Activated T-cell treated with anti-CD3 and anti-CD28 coated beads for 1 hour (primary cell): ENCODE measurements at places on chromosomes 1 and 21.
A peak's percentile ranks its signal among the peaks of the same experiment; 100 is the strongest.

- no peak for DNase-seq
Observed at GRCh38 chr21:39430016-39430415, 15.6 kb downstream of the LCA5L start.

GRCh38 chr1:10912441-10912840, 100.0 kb upstream of the TARDBP start:
- no peak for DNase-seq

GRCh38 chr1:115215703-115216521, 122.1 kb downstream of the NGF start:
- no peak for DNase-seq

DNA sequence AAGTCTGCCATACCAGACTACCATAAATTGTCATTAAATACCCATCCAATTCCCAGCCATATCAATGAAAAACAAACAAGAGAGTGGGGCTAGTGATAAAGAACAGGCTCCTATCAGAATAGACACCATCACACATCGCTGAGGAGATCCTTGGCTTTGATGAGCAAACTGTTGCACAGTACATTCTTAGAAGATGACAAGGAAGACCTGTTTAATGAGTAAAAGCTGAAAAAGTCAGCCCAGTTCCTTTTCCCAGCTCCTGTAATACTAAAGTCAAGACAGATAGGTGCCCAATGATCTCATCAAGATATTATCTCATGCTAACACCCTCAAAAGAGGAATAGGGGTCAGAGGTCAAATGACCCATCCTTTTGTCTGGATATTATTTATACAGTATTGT, 164.5 kb upstream of the COA6 start:
- no peak for DNase-seq

DNA sequence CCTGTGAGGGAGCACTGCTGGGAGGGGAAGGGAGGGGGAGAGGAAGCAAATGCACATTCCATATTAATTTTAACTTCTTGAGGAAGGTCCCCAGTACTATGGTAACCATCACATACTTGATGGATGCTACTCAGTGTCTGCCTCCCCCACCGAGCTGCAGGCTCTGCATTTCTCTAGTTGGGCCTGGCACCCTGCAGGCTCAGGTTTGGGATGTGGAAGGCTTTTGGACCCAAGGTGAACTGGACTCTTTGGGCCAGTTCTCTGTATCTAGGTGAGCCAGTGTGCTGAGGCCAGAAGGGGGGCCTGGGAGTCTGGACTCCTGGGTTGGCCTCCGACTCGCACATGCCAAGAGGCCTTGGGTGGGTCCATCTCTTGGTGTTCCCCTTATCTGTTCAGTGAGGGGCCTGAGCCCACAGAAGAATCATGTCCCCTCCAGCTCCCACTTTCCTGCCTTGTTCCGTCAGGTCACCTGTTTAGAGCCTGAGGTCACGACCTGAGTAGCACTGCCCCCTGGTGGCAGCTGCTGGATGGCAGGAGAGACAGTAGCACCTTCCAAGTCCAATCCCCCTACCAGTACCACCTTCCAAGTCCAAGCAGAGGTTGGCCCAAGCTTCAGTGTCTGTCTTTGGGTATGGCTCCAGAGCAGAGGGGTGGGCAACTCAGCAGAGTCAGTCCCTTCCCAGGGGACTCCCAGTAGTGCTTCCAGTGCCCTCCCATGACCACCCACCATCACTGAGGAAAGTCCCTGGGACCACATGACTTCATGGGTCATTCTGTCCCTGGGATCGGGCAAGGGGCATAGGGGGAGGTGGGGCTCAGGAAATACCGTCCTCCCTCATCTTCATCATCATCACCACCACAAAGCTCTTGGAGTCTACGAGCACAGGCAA, 241.8 kb downstream of the TRABD2B start:
- DNase-seq, result peak; percentile 46

GRCh38 chr1:15238789-15239188, 8.2 kb upstream of the FHAD1 start:
- DNase-seq, result no peak

DNA sequence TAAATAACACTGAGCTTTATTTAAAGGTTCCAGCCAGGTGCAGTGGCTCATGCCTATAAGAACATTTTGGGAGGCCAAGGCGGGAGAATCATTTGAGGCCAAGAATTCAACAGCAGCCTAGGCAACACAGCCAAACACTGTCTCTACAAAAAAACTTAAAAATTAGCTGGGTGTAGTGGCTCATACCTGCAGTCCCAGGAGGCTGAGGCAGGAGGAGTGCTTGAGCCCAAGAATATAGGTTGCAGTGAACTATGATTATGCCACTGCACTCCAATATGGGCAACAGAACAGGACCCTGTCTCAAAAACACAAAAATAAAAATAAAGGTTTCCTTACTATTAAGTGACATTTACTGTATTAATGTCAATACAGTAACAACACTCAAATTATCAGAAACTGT, 2.1 kb downstream of the TAF12 start:
- DNase-seq, result no peak

DNA sequence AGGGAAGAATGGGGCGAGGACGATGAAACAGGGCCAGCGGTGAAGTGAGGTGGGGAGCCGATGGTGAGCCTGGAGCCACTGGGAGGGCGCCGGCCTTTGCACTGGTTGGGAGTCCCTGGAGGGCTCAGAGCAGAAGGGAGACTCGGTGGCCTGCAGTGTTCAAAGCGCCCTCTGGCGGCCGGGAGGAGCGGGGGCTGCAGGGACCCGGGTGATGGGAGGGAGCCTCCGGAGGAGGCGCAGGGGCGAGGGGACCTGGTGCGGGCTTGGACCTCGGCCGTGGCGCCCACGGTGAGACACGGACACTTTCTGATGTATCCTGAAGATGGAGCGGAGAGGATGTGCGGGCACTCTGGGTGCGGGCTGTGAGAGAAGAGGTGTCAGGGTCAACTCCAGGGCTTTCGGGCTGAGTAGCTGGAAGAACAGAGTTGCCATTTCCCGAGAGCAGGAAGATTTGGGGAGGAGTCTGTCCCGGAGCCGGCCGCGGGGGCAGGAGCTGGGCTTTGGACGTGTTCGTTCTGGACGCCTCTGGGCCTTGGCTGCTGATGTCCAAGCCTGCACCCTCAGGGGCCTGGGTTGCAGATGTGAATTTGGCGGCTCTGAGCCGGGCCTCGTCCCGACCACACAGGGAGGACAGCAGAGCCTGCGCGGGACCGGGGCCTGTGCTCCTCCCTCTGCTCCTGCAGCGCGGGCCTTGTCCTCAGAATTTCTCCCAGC, 29.7 kb downstream of the HEYL start:
- DNase-seq, result peak; percentile 73

- DNase-seq, result no peak
Observed at GRCh38 chr1:91835087-91835521, 50.8 kb downstream of the TGFBR3 start.

- DNase-seq, result no peak
Observed at GRCh38 chr21:27722095-27722494, 755.2 kb upstream of the ADAMTS5 start.

GRCh38 chr1:171711643-171712042, 30.2 kb downstream of the VAMP4 start:
- no peak for DNase-seq

DNA sequence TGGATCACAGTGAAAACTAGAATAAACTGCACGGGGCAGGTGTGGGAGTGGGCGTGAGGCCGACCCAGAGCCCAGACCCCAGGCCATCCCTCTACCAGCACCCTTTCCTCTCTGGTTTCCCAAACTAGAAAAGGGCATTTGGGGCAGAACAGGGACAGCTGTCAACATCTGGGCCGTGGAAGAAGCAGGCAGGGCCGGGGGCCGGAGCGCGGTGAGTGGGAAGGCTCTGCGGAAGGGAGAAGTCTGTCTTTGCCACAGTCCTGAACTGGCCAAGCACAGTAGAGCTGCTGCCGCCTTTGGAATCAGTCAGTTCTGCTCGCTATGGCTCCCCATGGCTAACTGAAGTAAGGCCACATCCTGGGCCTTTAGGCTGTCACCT, 6.6 kb downstream of the CCDC24 start:
- no peak for DNase-seq

DNA sequence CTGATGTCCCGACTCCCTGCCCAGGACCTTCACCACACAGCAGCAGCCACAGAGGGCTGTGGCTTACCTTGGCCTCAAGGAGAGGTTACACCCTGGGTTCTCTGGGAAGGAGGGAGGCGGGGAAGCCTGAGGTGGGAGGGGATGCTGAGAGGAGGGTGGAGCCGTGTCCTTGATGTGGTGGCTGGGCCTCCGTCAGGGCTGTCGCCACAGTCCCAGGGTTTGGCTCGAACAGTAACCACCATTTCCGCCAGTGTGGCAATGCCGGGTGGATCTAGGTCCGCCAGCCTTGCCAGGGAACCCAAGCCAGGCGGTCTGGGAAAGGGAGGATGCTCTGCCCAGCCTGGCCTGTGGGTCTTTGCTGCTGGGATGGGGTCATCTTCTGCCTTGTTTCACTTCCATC, 18.4 kb upstream of the CDCA8 start:
- peak; percentile 38 for DNase-seq

DNA sequence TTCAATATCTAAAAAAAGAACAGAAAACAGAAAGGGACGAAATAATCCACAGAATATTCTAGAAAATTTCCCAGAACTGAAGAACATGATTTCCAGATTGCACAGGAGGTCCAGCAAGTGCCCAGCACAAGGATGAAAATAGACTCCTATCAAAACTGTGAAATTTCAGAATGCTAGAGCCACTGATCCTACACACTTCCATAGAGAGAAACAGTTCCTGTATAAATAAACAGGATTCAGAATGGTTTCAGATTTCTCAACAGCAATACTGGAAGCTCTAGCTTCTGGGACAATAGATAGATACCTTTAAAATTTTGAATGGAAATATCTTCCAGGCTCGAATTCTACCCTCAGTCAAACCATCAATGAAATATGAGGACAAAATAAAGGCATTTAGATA, 4.6 kb downstream of the TARBP1 start:
- DNase-seq, result no peak

GRCh38 chr1:21383785-21384401, 56.0 kb upstream of the NBPF3 start:
- no peak for DNase-seq

DNA sequence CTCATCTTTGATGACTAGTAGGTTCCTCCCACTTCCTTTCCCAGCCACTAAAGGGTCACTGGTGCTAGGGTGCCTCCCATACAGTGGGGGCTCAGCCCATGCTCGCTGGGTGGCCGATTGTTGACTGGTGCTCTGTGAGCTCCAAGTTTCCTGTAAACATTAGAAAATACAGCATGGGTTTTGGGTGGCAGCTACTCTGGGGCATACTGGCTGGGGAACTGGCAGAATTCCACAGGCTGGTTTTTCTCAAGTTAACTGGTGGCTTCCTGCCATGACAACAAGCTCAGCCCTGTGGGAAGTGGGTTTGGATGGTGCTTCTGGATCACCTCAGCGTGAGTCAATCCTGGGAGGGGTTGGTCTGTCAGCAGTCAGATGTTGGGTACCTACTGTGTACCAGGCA, 28.7 kb upstream of the CRNN start:
- DNase-seq, result no peak

DNA sequence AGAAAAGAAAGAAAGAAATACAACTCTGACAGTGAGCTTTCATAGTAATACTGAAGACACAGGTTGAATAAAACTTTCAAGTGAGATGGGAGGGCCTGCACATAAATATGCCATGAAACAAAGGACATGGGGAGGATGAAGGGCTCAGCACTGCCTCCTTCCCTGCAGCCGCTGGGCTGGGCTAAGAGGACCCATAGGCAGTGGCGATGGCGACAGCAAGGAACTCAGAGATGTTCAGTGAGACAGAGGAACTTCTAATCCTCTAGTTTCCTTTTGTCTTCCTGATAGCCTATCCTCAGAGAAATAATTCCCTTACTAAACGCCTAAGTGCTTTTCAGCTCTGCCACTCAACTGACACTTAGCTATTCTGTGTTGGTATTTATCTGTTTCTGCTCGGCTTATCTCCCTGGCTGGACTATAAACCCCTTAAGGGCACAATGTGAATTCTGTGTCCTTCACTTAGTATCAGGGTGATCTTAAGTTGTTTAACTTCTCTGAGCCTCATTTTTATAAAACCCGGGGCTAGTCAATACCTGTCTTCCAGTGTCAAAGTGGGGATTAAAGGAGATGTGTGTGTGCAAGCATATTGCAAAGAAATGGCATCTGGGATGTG, 24.4 kb upstream of the IER5 start:
- DNase-seq, result no peak

DNA sequence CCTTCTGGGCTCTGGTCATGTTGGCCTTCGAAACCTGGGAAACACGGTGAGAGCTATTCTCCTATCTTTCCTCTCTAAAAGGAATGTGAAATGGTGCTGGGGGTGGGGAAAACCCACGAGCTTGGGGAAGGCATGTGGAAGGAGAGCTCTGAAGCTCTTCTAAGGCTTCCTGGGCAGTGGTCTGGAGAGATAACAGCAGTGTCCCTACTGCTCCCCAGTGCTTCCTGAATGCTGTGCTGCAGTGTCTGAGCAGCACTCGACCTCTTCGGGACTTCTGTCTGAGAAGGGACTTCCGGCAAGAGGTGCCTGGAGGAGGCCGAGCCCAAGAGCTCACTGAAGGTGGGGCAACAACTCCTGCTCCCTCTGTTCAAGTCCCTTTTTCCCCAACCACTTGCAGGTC, 2.8 kb downstream of the USP21 start:
- no peak for DNase-seq

- DNase-seq, result no peak
Observed at GRCh38 chr1:112544011-112544688, 35.4 kb downstream of the WNT2B start.

DNA sequence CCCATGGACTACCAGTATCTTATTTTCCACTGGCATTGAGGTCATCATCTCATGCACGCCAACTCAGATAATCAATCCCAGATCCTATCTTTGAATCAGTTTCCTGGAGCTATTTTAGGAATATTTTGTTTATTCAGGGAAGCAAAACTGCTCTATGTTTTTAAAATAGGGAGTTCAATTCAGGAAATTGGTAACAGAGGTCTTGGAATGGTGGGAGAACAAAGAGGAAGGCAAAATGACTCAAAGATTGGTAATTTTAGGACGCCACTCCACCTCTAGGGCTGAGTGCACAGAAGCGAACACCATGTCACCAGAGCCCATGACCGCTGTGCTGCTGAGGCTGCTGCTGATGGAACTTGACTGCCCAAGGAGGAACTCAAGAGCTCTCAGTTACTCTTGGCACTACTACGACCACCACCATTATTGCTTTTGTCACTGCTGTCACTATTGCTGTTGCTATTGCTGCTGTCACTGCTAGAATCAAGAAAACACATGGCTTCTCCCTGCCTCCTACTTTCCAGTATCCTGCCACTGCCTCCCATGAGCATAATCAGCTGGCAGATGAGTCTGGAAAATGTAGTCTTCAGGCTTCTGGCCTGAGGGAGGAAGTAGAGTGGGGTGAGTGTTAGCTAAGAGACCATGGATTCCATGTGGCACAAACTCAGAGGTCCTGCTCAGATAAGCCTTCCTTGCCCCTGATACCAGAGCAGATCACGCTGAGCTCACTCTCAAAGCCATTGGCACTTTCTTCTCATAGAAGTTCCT, 71.6 kb upstream of the CNIH3 start:
- DNase-seq, result no peak
